ENCODE measurements at places on chromosomes 4 and X.
A peak's percentile ranks its signal among the peaks of the same experiment; 100 is the strongest.

- no peak for DNase-seq
These were observed 117.6 kb downstream of the TSPAN5 start for GRCh38 chr4:98540803-98541202.

GRCh38 chr4:103915224-103915869 lies 195.6 kb upstream of the TACR3 start:
- peak; percentile 14 for DNase-seq

DNA sequence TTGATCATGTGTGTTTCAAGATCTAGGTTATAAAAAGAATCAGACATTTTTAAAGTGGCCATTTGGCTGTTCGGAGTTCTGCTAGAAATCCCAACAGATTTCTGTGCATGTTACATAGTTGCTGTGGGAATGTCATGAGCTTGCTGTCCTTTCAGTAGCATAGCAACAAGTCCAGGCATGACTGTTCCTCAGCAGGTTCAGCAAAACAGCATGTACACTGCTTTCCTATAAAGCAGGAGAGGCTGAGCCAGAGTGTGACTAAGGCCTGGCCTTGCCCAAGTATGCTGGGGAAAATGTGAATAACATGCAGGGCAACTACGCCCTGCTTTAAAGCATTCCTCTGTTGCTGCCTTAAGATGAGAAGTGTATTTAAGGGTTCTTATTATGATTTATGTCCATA lies 217.1 kb upstream of the SMIM31 start:
- DNase-seq: no peak

DNA sequence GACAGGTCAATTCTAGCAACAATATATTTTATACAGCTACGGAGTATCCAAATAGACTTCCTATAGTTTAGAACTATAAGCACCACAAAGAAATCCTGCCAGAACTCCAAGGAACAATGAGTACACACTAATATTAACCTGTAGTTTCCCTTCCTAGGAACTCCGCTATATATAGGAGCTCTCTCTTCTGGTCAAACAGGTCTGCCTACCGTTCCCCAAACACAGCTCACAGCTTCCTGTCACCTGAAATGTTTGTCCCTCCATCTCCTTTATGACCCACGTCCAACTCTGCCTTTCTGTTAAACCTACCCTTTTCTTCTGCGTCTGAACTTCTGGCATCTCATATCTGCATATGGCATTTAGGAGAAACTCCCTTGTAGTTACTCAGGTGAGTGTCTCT lies 10.5 kb upstream of the GJB1 start:
- no peak for DNase-seq

DNA sequence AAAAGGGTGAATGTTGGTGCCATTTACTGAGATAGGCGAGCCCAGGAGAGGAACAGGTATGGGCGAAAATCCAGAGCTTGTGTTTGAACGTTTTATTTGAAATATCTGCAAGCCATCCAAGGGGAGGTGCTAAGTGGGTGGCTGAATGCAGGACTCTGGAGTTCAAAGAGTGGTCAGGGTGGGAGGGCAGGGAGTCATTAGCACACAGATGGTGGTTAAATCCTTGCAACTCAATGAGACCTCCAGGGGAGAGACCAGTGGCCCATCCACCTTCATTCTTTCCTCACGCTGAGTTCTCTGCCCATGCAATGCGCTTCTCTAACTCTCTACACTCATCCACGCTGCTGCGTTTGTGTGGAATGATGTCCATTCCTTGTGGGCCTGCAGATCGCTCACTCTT lies 101.1 kb downstream of the VCX3B start:
- DNase-seq: no peak

GRCh38 chr4:155712846-155713245 lies 46.0 kb upstream of the GUCY1B1 start:
- no peak for DNase-seq

GRCh38 chrX:13223868-13224567 lies 95.8 kb downstream of the ATXN3L start:
- DNase-seq: no peak

- no peak for DNase-seq
These were observed 39.4 kb downstream of the RAPGEF2 start for GRCh38 chr4:159142241-159142640.

DNA sequence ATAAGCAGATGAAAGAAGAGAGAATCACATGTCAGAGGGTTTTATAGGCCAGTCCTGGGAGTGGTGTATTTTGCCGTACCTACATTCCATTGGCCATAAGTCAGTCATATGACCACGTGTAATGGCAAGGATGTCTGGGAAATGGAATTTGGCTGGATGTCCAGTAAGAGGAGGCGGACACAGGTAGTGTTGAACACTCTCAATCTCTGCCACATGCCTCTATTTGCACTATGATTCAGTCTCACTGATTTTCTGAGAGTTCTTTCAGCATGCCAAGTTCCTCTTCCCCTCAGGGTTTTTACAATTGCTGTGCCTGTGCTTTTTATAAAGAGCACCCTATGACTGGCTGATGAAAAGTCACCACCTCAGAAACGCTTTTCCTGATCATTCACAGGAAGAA lies 164.2 kb upstream of the GPR101 start:
- DNase-seq: no peak

- DNase-seq: no peak
These were observed 5.9 kb upstream of the XPNPEP2 start for GRCh38 chrX:129732857-129733256.

- no peak for DNase-seq
These were observed 225.2 kb upstream of the SLIT2 start for GRCh38 chr4:20026456-20026855.

DNA sequence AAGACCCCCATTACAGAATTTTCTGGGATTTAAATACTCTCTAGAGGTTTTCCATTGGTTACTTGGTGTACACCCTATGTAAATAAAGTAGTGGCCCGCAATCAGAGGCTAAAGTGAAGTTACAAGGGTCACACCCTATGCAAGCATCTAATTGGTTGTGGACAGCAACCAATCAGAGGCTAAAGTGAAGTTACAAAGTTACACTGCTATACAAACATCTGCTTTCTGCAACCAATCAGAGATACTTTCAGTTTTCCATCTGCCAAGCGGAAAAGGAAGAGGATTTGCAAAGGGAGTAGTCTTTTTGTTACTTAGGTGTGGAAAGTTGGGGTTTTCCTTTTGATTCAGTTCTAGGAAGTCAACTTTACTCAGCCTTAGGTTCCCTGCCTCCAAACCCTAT lies 2.0 kb upstream of the ATRX start:
- peak; percentile 1 for DNase-seq

DNA sequence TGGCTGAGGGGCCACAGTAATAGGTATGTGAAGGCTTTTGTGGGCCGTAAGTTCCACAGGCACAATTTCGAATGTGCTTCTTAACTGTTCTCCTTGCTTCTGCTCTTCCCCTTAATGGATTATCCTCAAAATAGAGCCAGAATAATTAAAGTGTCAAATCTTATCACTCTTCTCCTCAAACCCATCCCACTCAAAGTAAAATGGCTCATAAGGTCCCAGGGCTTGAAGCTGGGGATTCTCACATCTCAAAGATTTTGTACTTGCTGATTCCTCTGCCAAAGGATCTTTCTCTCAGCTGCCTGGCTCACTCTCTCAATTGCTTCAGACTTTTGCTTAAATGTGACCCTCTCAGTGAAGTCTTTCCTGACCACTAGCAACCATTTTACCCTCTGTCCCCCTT lies 16.6 kb downstream of the ADAMTS3 start:
- no peak for DNase-seq

- no peak for DNase-seq
These were observed 307.6 kb upstream of the NOCT start for GRCh38 chr4:138707746-138708677.

- DNase-seq: no peak
These were observed 93.6 kb upstream of the NPY2R start for GRCh38 chr4:155114790-155115189.

DNA sequence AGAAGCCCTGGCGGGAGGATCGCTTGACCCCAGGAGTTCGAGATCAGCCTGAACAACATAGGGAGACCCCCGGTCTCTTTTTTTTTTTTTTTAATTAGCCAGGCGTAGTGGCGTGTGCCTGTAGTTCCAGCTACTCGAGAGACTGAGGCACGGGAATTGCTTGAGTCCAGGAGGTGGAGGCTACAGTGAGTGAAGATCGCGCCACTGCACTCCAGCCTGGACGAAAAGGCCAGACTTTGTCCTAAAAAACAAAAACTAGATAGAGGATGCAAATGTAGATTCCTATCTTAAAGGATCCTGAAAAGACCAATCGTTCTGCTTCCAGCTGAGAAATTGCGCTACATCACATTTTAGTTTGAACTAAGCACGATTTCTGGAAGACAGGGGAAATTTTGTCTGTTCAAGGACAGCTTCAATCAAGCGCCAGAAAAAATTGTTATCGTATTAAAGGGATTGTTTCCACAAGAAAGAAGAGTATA lies 627 bp upstream of the HSD17B11 start:
- DNase-seq: no peak

DNA sequence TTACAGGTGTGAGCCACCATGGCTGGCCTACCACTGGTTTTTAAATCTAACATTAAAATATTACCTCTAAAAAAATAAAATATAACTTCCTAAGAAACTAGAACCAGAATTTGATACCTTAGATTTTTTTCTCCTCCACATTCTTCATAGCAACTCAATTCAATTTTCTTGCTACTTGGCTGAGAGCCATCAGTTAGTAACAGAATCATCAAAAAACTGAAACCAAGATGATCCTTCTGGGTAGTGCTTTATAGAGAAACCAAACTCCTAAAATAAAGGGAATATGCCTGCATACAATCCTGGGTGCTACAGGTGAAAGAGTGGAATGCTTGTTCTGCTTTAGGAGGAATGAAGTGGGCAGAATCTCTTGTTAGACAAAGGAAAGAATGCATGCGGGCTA lies 64.4 kb downstream of the RPS3A start:
- DNase-seq: no peak

Data from OCI-LY7 (cell line).